Esophagus muscularis mucosa (tissue), 4 donors: ENCODE measurements at places on chromosomes 3 and 15. TPM values are rescaled to one million over a fixed set of nuclear protein-coding genes. Genes with fewer than 3 reads are reported as not detected.

Gene CLDN18
- total RNA-seq, result not detected

Gene PRTG
- 0.42 TPM for total RNA-seq

Gene HIGD2B
- total RNA-seq, result not detected

DNA sequence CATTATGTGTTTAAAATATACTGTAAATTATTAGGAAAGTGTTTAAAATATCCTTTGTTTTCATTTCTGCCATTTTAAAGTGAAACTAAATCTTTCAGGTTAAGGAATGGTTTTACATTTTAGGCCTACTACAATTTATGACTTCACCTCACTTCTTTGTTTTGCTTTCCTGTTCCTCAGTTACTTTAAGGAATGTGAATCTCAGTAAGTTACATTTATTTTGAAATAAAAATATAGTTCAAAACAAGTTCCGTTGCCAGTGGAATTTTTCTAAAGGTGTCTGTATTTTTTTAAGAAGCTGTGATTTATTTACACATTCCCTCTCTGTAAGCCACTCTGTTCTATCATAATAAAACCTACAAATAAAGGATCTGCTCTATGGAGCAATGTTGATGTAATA lies 630.9 kb upstream of the AGTR1 start:
- no peak for DNase-seq
- H3K27ac ChIP-seq, result no peak overlapping the region
- no peak overlapping the region for H3K4me3 ChIP-seq
- no peaks in the 10 kb centered on the region for H3K36me3 ChIP-seq
- no peaks in the 10 kb centered on the region for H3K4me1 ChIP-seq

GRCh38 chr15:61835496-61836106 lies 224.6 kb downstream of the VPS13C start:
- peak overlapping the region; percentile 19 for H3K4me3 ChIP-seq
- H3K27ac ChIP-seq, result no peak overlapping the region
- H3K36me3 ChIP-seq, result no peaks in the 10 kb centered on the region
- H3K4me1 ChIP-seq, result peaks cover 3% of the 10 kb centered on the region
- no peaks in the 10 kb centered on the region for H3K27me3 ChIP-seq

Gene TOMM70
- total RNA-seq, result 43.4 TPM

Gene MUC20
- total RNA-seq, result 10.0 TPM
